ENCODE measurements at places on chromosomes 12 and 14. TPM values are rescaled to one million over a fixed set of nuclear protein-coding genes. Genes with fewer than 3 reads are reported as not detected.

GRCh38 chr12:8890313-8891085 lies 23.8 kb upstream of the PHC1 start:
- peak; percentile 78 for DNase-seq

- DNase-seq, result no peak
Observed at GRCh38 chr14:56207626-56208292, 89.5 kb downstream of the PELI2 start.

DNA sequence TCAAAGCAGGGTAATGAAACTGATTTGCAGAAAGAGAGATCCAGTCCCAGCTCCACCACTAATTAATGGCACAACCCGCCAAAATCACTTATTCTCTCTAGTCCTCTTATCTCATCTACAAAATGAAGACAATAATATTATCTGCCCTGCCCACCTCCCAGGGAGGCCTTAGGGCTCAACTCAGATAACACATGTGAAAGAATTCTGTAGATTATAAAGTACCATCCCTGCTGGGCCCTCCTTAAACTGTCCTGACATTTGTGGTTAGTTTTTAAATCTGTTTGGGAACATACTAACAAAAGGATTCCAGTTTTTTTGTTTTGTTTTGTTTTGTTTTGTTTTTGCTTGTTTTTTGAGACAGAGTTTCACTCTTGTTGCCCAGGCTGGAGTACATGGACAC lies 7.3 kb downstream of the POMT2 start:
- DNase-seq, result no peak

- DNase-seq, result no peak
Observed at GRCh38 chr12:18275981-18276380, 14.7 kb downstream of the PIK3C2G start.

DNA sequence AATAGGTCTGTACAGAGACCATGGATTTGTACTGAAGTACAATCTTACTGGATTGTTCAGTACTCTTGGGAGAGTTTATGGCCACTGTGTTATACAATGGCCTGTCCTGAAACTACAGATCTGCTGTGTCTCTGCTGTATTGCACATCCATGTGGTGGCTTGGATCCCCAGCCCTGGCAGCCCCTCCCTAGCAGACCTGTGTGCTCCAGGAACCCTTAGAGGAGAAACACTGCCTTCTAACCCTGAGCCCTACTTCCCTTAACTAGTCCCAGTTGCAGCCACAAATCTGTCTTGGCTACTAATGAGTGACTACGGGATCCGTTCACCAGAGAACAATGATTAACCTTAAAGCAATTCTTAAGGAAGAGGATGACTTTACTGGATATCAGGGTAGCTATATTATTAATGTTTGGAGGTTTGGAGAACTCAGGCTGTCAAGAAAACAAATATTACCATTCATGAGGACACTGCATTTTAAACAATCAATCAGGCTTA lies 27.7 kb downstream of the RNF34 start:
- no peak for DNase-seq

DNA sequence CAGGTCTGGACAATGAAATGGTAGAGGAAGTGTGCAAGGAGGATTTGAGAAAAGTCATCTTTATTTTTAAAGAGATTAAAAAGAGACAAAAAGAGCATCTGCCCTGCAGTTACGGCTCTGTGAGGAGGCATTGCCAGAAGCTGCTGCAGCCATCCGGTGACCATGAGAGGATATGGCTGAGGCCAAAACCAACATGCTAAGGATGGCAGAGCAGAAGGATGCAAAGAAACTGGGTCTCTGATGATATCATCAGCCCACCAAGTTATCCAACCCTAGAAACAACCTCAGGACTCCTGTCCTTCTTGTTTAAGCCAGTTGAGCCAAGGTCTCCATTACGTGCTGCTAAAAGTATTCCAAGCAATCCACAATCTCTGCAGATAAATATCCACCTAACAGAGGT lies 48.0 kb upstream of the CCND2 start:
- DNase-seq, result no peak

- DNase-seq, result no peak
Observed at GRCh38 chr12:95191060-95191696, 26.1 kb downstream of the FGD6 start.

- DNase-seq, result no peak
Observed at GRCh38 chr12:2409656-2410265, 357.0 kb downstream of the CACNA1C start.

DNA sequence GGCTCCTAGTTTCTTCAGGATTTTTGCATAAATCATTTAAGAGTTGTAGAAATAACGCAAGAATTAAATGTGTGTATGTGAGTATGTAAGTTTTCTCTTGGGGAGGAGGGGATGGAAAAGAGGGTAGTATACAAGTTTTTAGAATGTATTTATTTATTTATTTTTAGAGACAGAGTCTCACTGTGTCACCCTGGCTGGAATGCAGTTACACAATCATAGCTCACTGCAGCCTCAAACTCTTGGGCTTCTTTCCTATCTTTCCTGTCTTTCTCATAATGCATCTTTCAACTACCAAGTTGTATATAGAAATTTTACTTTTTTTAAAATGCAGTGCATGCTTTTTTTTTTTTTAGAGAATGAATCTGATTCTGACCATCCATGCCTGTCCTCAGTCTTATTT lies 269.0 kb upstream of the GARIN2 start:
- DNase-seq, result no peak

DNA sequence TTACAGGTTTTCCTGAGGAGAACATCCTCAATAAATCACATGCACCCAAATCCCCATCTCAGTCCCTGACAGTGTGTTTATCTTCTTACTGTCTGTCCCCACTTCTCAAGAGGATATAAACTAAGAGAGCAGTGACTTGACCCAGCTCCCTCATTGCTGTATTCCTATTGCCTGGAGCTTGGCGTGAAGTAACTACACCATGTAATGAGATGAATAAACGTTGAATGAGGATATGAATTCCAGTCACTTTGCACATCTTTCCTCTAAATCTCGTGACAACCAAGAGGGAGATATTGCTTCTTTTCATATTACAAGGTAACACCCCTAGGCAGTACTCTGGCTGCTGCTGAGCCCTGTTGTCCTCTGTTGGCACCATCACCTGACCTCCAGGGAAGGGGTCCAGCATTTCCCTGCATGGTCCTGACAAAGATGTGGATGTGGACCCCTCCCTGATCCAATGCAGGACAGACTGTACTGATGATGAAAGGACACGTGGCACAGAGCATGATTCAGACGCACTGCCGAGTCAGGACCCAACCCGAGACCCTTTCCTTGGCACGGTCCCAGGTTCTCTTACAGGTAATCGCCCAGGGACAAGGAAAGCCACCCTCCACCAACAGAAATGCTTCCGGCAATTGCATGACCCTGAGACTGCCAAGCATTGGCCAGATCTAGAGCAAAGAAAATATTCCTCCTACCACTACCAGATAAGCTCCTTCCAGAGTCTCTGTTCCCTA lies 47.7 kb upstream of the CPM start:
- no peak for DNase-seq

Gene HHIPL1
- polyA plus RNA-seq, result 3.1 TPM

Gene ASB2
- 0.70 TPM for polyA plus RNA-seq

GRCh38 chr14:93090826-93091555 lies 24.7 kb downstream of the ITPK1 start:
- peak; percentile 51 for DNase-seq

GRCh38 chr14:71187633-71188356 lies 280.5 kb downstream of the PCNX1 start:
- no peak for DNase-seq

GRCh38 chr12:82695531-82695930 lies 8.8 kb downstream of the TMTC2 start:
- no peak for DNase-seq

- no peak for DNase-seq
Observed at GRCh38 chr12:101858361-101858760, 19.0 kb upstream of the DRAM1 start.

DNA sequence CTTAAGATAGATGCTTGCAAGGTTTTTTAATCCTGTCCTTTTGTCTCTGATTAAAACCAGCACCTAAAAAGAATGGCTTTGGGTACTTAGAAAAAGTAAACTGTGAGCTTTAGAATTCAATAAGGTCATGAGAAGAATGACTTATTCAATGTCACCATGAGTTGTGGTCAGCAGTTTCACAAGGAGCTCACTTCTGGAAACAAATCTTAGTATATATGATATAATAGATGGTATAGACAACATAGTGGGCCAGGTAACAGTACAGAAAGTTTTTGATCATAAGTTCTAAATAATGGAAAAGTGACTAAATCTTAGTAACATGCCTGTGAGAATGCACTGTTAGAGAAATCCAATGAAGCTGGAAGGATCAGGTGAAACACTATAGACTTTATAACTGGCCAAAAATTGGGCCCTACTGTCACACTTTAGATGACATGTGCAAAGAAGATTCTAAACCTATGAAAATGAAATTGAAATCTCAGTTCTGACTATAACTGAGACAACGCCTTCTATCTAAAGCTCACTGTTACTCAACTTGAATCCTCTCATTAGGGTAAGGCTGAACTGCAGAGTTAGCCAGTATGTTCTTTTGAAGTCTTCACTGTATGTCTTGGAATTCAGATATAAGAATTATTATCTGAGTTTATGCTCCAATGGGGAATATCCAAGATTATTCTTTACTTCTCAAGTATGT lies 42.4 kb upstream of the RAD51AP1 start:
- no peak for DNase-seq

Gene MAP1LC3B2
- polyA plus RNA-seq, result 4.2 TPM

GRCh38 chr12:21599143-21599999 lies 5.3 kb downstream of the GYS2 start:
- DNase-seq, result no peak

Gene TOMM20L
- polyA plus RNA-seq, result not detected

- peak; percentile 76 for DNase-seq
Observed at GRCh38 chr12:2944401-2945047, 14.7 kb upstream of the TEAD4 start.

Gene AQP2
- not detected for polyA plus RNA-seq

Gene GPD1
- polyA plus RNA-seq, result 18.3 TPM

GRCh38 chr14:26897196-26897595 lies 299.4 kb upstream of the NOVA1 start:
- no peak for DNase-seq

GRCh38 chr14:34173916-34174315 lies 223.0 kb upstream of the EGLN3 start:
- DNase-seq, result no peak

Gene PIP4P1
- 34.4 TPM for polyA plus RNA-seq

DNA sequence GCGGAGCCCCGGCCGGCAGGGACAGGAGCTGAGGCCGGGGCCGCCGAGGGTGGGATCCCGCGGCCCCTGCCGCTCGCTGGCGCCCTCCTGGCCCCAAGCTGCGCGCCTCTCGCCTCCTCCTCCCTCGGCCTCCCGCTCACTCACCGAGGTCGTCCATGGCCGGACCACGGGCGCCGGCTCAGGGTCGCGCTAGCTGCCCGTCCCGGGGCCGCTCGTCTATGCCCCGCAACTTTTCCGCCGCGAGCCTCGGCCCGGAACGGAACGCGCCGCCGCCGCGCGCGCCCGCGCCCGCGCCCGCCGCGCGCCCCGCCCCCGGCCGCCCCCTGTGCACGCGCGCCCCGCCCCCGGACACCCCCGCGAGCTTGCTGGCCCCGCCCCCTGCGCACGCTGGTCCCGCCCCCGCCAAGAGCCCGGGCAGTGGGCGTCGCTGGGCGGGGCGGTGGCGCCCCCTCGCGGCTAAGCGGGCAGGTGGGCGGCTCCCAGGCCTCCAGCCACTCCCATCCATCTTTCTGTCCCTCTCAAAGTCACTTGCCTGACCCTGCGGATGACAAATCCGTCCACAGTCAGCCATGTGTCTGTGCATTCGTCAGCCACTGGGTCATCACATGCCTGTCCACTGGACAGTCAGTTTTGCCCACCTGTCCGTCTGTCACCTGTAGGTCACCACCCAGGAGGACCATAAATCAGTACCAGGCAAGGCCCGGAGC lies at the start of gene PXN:
TSS of gene PXN (minus strand) at position 258 of the 707 bp plus-strand sequence. CDS start at position 157, 101 bp downstream.
- peak; percentile 72 for DNase-seq

DNA sequence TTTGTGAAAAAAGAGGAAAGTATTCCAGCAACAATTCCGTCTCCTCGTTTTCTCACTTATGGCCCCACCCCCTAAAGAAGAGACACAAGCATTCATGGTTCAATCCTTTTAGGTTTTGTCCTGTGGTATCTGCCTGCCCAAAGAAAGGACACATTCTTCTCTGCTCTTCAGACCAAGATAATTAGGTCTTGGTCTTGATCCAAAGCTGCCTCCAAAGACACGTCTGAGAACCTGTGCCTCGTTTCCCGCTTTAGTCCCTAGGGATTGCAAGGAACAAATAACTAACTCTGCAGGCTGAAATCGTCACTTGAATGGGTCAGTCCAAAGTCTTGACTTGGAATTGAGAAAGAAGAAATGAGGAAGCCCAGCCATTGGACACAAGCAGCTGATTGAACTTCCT lies 202.7 kb upstream of the FAR2 start:
- DNase-seq, result no peak

GRCh38 chr12:20350495-20350894 lies 17.8 kb upstream of the PDE3A start:
- no peak for DNase-seq

Gene IAPP
- polyA plus RNA-seq, result not detected

DNA sequence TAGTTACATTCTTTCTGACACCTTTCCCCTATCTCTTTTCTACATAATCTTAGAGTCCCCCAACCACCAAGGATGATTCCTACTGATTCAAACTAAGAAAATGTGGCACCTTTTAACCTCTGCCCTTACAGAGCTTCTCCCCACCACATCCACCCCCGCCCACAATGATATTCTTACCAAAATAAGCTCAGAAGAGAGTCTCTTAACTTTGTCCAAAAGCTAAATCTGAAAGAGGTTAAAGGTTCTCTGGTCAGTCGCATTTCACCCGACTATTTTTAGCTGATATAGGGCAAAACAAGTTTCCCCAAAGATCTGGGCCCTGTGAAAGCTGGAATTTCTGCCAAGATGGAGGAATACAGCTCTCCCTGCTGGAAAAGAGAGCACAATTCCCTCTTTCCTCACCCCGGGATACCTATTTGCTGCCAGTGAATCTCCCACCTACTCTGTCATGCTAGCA lies 128.6 kb downstream of the ZFP36L1 start:
- DNase-seq, result no peak

DNA sequence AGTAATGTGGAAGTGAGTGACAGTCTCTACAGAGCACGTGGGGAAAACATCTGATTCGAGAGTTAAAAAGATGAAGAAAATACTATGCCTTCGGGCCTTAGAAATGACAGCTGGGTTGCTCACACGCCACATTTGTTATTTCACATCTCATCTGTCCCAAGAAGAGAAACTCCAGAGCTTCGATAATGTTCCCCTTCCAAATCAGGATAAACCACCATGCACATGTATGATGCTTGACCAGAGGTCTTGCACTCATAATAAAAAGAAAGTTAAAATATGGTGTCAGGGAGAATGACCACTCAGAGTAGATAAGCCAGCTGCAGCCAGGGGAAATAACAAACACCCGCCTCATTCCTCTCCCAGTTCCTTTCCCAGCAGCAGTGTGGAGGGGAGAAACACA lies 34.6 kb downstream of the NIN start:
- DNase-seq, result no peak

- DNase-seq, result no peak
Observed at GRCh38 chr12:20487519-20487918, 119.2 kb downstream of the PDE3A start.

DNA sequence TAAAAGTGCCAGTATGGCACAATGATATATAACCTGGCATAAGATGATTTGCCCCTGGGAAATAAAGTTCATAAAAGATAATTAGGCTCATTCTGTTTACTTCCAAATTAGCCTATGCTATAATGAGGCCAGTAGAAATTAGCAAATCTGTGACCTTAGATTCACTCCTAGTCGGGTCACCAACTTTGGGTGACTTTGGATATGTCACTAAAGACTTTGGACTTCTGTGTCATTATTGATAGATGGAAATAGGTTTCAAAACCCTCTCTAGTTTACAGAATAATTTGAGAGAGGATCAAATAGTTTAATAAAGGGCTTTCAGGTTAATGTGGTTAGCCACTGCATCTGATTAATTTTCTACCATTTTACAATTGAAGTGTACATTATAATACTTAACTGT lies 1869.3 kb upstream of the FLRT2 start:
- DNase-seq, result no peak
